ENCODE measurements at places on chromosomes 2 and 18. TPM values are rescaled to one million over a fixed set of nuclear protein-coding genes. Genes with fewer than 3 reads are reported as not detected.

GRCh38 chr2:26940001-26940400, 30.4 kb upstream of the MAPRE3 start:
- no peak for DNase-seq

DNA sequence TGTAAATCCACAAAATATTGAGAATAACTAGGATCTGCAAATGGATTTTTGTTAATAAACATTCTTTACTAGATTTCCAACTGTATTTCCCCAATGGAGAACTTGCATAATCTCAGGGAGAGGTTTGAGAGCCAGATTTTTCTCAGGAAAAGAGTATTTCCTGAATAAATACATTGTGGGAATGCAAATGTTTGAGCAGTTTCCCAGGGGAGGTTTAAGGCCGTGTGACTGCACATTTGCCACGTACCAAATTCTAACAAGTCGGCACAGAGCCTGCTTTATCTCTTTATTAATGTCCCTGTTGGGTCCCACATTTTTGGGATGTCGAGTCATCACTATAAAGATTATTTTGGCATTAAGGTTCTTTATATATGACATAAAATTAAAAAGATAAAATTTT, 27.0 kb downstream of the TFPI start:
- DNase-seq, result no peak

Gene NEU2
- not detected for polyA plus RNA-seq

Gene CDH7
- 1.3 TPM for polyA plus RNA-seq

Gene RHBDD1
- polyA plus RNA-seq, result 7.3 TPM

Gene C2orf74
- 18.2 TPM for polyA plus RNA-seq

Gene ALLC
- not detected for polyA plus RNA-seq
